ENCODE measurements at places on chromosomes 3 and 15.

GRCh38 chr3:189803254-189803653, 172.1 kb downstream of the TP63 start:
- no peak for DNase-seq

GRCh38 chr3:146543461-146544001, 876 bp downstream of the PLSCR1 start:
- DNase-seq = no peak

DNA sequence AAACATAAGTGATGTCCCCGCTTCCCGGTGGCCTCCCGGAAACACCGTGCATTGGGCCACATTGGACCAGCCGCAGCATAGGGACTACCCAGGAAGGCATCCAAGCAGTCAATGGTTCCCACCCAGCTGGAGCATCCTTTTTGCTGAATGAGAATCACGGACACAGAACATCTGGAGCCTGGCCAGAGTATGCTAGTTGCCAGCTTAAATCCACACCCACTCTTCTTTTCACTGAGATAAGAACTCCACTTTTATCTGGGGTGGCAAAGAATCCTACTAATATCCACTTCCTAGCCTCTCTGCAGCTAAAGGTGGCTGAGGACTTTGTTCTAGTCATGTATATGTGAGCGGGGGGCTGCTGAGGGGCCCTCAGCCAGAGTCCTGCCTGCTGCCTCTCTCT, 95.2 kb upstream of the PLXNA1 start:
- DNase-seq = peak; percentile 43

- DNase-seq = no peak
These were observed 190.2 kb downstream of the RORA start for GRCh38 chr15:61038910-61039309.

DNA sequence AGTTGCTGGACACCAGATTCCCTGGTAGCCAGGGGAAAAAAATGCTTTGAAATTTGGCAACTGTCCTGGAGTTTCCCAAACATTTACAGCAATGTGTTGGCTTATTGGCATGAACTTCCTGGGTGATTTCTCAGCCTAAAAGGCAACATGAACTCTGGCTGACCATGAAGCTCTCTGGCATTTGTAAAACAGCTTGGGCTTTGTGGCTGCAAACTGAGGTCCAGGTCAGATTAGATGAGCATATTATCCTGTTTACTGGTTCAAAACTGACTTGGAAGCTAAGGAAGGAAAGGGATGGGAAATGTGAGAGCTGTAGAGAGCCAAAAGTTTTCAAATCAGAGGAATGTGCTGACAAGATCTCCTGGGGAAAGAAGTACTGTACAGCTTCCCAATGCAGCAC, 139.0 kb downstream of the P3H2 start:
- no peak for DNase-seq

DNA sequence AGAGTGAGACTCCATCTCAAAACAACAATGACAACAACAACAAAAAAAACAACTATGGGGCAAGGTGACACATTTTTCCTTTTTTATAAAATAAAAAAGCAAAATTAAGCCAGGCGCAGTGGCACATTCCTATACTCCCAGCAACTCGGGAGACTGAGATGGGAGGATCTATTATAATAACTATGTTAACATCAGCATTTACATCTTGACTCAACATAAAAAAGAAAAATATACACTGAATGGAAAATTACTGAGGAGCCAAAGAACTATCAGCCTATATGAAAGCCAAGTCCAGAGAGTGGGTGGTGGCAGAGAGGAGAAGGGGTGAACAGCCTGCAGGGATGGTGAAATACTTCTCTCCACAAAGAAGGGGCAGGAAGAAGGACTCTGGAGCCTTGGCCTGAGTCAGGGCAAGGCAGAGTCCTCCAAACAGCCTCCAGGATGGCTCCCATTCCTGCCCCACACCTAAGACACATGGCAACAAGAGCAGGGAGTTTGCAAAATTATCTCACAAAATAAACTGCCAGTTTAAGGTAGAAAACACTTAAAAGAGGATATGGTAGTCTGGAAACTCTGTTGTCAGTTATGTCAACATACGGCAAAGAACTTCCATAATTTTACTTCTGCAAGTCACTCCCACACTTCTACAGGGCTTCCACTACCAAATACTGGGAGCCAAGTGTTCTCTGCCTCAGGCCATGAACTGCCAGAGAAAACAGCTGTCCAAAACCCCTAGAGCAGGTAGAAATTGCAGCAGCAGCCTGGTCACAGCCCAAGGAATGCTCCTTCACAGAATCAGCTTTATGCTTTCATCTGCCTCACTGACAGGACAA, 25.9 kb downstream of the HSPBAP1 start:
- DNase-seq = no peak

GRCh38 chr15:92574161-92574560, 81.4 kb downstream of the FAM174B start:
- DNase-seq = no peak

GRCh38 chr3:43369404-43370292, 83.3 kb downstream of the SNRK start:
- no peak for DNase-seq

- DNase-seq = peak; percentile 51
These were observed 912.7 kb downstream of the TUSC7 start for GRCh38 chr3:117622171-117622841.

- DNase-seq = no peak
These were observed 249.4 kb upstream of the PDZRN3 start for GRCh38 chr3:73874161-73874560.

DNA sequence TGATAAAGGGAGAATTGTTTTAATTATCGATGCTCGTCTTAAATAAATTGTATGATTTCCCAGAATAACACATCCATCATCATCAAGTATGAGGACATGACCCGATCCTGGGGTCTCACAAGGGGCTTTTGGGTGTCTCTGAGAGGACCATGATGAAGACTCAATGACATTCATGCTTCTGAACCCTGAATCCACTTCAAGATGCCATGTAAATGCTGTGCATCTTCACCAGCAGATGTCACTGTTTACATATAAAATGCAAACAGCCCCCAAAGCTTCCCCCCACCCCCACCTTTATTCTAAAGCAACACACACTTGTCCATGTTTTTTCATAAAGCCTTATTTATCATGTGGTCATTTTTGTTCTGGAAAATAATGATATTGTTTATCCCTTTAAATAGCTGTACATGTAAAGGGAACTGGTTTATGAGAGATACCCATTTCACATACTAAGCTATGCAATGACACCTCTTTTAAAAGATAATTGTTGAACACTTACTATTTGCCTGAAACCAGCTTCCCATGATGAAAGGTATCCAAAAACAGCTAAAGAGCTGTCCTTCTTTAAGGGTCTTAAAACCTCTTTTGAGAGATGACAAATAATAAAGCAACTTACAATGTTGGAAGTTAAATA, 69.7 kb upstream of the UBE3A start:
- DNase-seq = no peak

GRCh38 chr15:82986442-82986780, 401 bp downstream of the RAMAC start:
- DNase-seq = no peak

- no peak for DNase-seq
These were observed 945.6 kb upstream of the GBE1 start for GRCh38 chr3:82707035-82707434.

GRCh38 chr15:68637767-68638404, 59.1 kb downstream of the CORO2B start:
- peak; percentile 55 for DNase-seq

GRCh38 chr3:23663661-23664186, 142.0 kb upstream of the UBE2E1 start:
- no peak for DNase-seq

- no peak for DNase-seq
These were observed 908 bp upstream of the RAB43 start for GRCh38 chr3:129122412-129123011.

DNA sequence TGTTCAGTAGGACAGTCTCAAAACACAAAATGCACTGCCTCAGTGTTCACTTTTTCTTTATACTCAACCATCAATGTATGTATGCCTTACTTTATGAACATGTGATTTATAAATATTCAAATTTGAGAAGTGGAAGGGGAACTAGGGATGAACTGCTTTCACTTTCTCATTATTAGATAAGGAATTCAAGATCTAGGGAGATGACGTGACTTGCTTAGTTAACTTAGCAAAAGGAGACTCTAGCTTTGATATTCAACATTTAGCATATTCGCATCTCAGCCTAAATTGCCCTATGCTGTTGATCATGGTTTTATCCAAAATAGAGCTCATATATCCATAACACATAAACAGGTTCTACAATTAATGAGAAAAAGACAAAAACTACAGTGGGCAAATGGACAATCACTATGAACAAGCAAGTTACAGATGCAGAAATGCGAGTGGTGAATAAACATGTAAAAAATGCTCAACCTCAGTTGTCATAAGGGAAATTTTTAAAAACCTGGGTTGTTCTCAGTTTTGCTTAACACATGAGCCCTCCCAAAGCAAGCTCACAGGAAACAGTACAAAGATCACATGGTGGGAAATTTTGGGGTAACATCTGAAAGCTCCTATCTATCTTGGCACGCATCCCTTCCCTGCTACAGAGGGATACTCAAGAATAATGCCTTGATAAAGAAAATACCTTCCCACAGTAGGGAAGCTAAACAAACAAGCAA, 269.8 kb downstream of the THRB start:
- no peak for DNase-seq

DNA sequence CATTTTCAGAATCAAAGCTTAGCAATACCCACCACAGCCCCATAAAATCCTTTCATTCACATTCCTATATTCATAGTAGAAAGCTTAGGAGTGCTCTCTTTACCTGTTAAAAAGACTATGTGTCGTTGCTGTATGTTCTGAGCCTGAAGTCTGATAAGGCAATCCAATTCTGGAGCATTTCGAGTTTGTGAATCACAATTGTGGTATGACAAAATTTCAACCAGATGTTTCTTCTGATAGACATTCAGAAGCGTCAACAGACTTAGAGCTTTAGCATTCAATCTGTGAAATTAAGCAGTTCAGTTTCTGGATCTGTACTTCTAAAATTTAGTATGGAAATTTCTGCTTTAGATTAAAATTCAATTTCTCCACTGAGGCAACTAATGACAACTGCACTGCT, 58.3 kb downstream of the TASOR start:
- DNase-seq = no peak

- DNase-seq = no peak
These were observed 854.1 kb downstream of the NAALADL2 start for GRCh38 chr3:175713268-175713667.

DNA sequence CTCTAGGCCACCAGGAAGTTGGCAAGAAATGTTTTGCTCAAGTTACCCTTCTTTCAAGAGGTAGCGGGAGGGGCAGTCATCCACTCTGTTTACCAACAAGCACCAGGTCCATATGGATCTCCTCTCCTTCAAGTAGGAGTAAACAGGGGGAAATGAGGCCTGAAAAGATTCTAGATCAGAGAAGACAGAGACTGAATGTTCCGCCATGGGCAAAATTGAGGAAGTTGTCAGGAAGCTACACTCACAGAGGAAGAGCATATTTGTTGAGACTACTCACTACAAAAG, 81.6 kb downstream of the KLF15 start:
- DNase-seq = no peak

DNA sequence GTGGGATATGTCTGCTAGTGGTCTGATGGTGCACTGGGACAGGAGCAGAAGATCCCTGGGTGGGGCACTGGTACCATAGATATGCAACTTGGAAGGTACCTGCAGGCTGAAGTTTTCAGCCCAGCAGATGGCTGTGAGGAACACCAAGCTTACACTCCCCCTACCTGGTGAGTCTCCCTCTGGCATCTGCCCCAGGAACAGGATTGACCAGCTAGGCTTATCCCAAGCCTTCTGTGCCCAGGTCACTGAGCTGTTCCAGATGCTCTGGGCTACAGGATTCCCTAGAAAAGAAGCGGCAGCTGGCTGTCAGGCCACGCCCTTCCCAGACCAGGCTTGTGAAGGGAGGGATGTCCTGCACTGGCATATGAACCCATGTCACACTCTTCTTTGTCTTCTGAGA, 1130.0 kb downstream of the NAALADL2 start:
- DNase-seq = no peak

GRCh38 chr15:70016511-70016994, 81.2 kb downstream of the TLE3 start:
- no peak for DNase-seq

DNA sequence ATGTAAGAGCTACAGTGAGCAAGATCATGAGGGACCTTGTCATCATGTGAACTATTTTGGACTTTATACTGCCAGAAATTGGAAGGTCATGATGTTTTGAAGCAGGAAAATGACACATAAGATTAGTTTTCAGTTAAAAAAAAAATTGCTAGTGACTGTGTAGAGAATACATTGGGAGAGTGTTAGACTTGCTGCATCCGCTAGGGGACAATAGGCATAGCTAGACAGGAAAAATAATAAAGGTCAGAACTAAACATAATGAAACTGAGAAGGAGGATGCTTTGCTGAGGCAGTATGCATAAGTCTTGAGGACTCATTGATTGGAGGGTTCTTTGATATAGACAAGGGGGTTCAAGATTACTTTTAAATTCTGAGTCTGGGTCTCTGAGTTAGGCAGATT, 275.8 kb upstream of the KCNH8 start:
- DNase-seq = no peak

GRCh38 chr15:62365795-62366442, 200.8 kb upstream of the C2CD4B start:
- DNase-seq = peak; percentile 5

GRCh38 chr3:21803604-21804003, 52.6 kb upstream of the ZNF385D start:
- no peak for DNase-seq

- DNase-seq = no peak
These were observed 72.9 kb upstream of the ATP2C1 start for GRCh38 chr3:130820976-130821375.

GRCh38 chr3:188720215-188720614, 451.6 kb upstream of the TPRG1 start:
- no peak for DNase-seq

GRCh38 chr15:31293655-31294054, 33.0 kb upstream of the KLF13 start:
- no peak for DNase-seq

DNA sequence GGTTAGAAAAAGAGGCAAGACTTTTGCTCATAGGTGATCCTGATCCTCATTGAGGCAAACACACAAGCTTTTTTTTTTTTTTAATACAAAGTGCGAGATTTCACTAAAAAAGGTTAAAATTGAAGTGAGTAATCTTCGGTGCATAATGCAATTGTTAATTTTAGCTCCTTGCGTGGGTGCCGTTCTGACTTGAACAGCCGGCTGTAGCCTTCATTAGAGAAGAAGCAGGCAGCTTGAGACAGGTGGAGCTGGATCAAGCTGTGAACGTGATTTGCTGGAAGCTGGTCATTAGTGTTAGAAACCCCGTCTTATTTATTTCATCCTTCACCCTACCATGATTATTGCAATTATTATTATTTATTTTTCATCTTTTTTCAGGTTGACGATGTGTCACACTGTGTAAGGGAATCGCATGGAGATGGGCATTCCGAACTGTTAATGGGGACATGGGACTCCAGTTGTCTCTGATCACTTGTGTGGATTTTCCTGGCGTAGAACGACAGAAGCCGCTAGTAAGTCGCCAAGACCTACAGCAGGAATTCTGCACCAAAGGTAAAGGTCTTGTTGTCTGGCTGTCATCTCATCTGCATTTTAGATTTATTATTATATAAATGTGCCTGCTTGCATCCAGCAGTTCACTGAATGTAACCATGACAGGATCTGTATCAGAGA, 40.2 kb downstream of the ARPP21 start:
- DNase-seq = no peak
